ENCODE measurements at places on chromosomes 13 and 19.

GRCh38 chr19:40605216-40605971, 4.2 kb downstream of the LTBP4 start:
- DNase-seq, result peak; percentile 26

DNA sequence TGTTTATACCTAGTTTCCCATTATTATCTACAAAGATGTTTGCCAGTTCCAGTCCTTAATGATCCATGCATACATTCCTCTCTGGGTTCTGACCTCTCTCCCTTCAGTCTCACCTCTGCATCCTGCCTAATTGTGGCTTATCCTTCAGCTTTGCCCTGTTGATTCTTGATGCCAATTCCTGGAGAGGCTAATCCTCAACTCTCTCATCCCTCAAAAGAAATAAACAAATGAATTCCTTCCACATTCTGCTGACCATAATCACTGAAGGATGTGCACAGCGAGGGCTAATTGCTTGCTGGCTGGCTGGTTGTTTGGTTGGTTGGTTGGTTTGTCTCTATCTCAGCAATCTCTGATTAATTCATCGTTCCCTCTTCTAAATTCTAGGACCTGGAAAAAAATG, 113.8 kb downstream of the IRS2 start:
- DNase-seq, result no peak

DNA sequence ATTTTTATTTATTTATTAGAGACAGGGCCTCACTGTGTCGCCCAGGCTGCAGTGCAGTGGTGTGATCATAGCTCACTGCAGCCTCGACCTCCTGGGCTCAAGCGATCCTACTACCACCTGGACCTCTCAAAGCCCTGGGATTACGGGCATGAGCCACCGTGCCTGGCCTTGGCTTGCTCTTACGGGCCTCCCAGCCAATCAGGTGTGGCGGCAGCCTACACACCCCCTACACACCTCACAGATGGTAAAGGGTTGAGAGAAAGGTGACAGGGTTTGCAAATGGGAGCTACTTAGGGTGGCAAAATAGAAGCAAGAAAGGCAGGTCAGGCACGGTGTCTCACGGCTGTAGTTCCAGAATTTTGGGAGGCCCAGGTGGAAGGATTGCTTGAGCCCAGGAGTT, 1.0 kb upstream of the ZBTB32 start:
- no peak for DNase-seq

DNA sequence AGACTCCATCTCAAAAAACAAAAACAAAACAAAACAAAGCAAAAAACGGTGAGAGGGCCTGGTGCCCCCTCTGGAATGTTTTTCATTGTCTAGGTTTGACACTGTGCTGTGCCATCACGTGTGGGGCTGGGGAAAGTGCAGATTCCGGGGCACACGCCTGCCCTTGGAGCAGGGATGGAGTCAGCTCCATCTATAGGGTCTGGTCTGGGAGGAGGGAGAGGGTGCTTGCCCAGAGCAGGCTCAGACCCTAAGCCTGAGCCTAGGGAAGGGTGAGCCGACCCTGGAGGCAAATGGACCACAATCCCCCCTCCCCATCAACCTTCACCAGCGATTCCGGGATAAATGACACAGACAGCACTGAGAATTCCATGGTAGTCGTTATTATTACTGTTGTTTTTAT, 10.9 kb upstream of the ZBTB32 start:
- DNase-seq, result no peak

DNA sequence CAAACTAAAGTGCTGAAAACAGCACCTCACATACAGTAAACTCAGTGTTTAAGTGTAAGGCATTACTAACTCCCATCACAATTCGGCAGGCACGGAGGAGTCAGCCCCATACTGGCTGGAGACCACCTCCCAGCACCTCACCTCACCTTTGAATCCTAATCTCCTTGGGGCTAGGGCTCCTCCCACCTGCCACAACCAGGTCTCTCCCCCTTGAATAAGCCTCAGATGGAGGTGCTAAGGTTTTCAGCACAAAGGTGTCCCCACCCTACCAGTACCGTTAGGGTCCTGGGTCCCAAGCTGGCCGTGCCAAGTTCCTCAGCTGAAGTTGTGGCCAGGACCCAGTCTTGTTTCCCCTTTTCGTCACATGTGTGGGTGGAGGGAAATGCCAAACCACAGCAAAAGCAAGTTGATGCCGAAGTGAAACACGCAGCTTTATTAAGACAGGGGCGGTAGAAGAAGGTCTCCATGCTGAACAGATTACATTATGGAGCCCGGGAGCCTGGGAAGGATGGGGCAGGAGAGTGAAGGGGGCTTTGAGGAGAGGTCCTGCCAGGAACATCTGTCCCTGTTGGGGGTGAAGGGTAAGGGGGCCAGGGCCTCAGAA, at the start of gene IGFLR1:
Gene IGFLR1 (minus strand): TSS at position 332 of the 604 bp plus-strand sequence. CDS start 1,272 bp downstream, outside the sequence.
- DNase-seq, result peak; percentile 22

- no peak for DNase-seq
Observed at GRCh38 chr13:41179593-41180250, 14.6 kb downstream of the KBTBD7 start.

GRCh38 chr13:55660851-55661250, 1479.9 kb upstream of the PRR20A start:
- no peak for DNase-seq

GRCh38 chr19:32666084-32666483, 8.9 kb downstream of the ANKRD27 start:
- no peak for DNase-seq

- no peak for DNase-seq
Observed at GRCh38 chr13:32068255-32068654, 36.7 kb downstream of the FRY start.

DNA sequence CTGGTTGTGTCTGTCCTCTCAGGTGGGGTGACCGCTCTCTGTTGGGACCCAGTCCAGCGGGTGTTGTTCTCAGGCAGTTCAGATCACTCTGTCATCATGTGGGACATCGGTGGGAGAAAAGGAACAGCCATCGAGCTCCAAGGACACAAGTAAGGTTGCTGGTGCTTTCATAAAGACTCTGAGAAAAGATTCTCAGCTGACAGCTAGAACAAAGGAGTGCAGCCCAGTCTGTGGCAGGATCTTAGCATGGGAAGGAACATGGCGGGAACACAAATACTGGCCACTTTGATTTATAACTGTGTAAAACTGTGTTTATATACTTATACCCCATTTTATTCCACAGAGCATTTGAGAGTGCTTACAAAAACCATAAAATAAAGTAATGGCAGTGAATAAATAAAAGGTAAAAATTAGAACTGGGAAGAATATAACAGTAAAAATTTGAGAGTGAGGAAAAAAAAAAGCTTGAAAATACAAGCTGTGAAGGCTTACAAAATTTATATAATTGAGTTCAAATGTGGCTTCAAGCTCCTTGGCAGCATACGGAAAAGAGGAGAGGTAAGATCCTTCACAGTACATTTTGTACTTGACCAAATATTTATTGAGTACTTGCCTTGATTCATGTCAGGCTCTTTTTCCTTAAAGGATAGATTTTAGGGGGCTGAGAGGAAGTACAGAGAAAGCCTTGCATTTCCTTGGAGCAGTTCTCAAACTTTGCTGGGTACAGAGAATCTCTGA, 64.8 kb downstream of the DHRS12 start:
- no peak for DNase-seq

GRCh38 chr13:66659701-66660467, 570.3 kb downstream of the PCDH9 start:
- no peak for DNase-seq

- DNase-seq, result no peak
Observed at GRCh38 chr19:35223084-35223790, 5.3 kb downstream of the FAM187B start.

DNA sequence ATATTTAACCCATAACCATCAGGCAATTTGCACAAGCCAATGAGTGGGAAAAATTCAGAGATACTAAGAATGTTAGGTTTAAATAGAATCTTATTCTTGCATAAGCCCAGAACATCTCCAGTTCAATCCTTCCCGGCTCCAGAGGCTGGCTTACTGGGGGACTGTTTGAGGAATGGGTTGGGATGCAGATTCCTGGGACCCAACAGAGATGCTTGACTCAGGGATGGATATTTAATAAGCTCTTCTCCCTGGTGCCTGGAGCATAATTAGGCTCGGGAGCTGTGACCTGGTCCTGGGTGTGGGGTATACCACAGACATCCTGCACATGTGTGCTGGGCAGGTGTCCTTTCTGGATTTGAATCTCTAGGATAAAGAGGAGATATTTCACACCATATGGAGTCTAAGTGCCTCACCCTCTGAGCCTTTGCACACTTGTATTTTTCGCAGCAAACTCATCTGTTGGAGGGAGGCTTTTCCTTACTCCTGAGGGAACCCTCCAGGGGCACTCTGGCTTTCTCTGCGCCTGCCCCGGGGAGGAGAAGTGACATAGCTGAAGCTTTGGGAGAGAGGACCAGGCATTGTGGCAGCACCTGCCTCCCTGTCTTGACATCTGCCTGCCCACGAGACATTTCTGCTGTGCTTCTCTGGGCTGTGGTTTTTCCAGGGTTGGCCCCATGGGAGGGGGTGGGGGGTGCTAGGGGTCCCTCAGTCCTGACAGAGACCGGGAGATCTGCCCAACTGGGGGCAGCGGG, 36.1 kb upstream of the ANKRD10 start:
- no peak for DNase-seq

DNA sequence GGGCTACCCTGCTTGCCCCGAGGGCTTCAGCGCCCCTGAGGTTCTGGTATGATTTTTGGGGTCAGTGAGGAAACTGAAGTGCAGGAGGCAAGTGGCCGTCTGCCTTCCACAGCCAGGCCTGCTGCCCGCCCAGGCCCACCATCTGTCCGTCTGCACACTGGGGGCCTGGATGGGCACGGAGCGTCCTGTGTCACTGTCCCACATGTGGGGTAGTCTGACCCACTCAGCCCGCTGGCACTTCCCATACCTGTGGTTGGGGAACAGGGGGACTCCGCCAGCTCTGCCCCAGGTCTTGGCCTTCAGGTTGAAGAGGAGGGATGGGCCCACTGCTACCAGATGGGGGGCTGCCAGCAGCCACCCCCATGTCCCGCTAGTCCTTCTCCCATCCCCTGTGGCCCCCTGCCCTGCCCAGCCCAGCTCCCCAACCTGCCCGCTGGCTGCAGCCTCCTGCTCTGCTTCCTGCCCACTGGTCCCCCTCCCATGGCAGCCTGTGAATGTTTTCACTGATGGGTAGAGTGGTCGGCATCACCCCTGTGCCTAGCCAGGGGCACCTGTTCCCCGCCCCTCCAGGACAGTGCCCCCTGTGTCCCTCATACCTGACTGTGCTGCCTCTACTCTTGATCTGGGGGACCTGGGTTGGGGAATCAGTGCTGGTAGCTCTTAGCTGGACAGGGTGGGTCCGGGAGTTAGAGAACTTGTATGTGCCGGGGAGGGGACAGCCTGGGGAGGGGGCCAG, 9.5 kb downstream of the PIAS4 start:
- no peak for DNase-seq

- no peak for DNase-seq
Observed at GRCh38 chr13:45398877-45399276, 19.3 kb downstream of the SLC25A30 start.

DNA sequence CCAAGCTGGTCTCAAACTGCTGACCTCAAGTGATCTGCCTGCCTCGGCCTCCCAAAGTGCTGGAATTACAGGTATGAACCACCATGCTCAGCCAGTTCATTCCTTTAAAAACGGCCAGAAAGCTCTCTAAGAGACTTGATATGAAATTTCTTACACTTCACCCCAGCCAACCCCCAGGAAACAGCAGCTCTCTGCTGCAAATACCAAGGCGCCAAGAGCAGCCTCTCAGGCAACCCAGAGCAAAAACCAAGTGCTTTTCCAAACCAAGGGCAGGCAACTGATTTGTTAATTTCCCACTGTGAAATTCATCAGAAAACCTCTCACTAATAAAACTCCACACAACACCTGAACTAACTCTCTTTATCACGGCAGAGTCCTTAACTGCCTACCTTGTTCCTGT, 44.9 kb downstream of the LATS2 start:
- DNase-seq, result no peak

GRCh38 chr13:45863709-45864590, 12.4 kb upstream of the SIAH3 start:
- DNase-seq, result no peak

- DNase-seq, result no peak
Observed at GRCh38 chr13:113595131-113595530, 10.6 kb downstream of the TFDP1 start.

GRCh38 chr13:31115616-31116015, 46.1 kb downstream of the HSPH1 start:
- no peak for DNase-seq

DNA sequence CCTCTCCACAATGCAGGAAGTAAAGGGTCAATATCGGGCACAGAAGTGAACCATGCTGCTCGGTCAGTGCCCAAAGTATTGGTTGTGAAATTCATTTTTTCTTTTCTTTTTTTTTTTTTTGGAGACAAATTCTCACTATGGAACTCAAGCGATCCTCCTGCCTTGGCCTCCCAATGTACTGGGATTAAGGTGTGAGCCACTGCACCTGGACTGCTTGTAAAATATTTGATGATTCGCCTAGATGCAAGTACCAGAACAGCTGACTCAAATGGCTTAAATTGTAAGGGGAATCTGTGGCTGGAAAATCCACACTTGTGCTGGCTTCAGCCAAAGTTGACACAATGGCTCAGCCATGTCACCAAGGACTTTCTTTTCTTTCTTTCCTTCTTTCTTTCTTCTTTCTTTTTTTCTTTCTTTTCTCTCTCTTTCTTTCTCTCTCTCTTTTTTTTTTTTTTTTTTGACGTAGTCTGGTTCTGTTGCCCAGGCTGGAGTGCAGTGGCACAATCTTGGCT, 43.7 kb downstream of the NUMBL start:
- no peak for DNase-seq

GRCh38 chr19:30406220-30407067, 34.3 kb downstream of the ZNF536 start:
- peak; percentile 73 for DNase-seq

GRCh38 chr19:34539396-34539795, 57.8 kb downstream of the WTIP start:
- DNase-seq, result no peak

DNA sequence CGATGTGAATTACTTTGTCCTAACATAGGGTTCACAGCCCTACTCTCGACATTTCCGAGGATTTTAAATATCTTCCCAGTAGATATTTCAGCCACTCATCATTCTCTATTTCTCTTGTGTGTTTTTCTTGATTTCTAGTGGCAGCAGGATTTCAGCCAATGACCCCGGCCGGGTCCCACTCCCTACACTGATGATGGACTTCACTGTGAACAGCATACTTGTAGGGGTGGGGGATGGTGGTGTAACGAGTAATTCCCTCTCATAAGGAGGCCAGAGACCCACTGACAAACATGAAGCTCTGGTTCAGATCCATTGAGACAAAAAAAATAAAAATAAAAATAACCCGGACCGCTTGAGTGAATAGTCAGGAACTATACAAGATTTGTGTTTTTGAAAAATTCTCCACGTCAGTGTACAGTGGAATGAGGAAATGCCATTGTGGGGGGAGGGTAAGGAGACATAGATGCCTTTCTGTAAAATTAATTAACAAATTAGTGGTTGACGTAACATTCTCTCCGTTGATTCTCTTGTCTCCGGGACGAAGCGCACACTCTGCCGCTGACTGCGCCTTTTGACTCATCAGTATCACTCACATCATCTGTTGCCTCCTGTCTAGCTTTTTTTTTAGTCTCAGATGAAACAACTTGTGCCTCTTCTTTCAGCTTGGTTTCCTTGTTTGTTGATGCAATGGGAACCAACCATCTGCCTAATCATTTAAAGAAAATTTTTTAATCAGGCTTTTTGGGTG, 48.8 kb upstream of the IRS2 start:
- DNase-seq, result no peak

Measured in midbrain (tissue), 1 donor.